ENCODE measurements at places on chromosomes 6 and 20.

- no peak for DNase-seq
Measured at GRCh38 chr6:41471064-41471895, 74.9 kb upstream of the FOXP4 start.

DNA sequence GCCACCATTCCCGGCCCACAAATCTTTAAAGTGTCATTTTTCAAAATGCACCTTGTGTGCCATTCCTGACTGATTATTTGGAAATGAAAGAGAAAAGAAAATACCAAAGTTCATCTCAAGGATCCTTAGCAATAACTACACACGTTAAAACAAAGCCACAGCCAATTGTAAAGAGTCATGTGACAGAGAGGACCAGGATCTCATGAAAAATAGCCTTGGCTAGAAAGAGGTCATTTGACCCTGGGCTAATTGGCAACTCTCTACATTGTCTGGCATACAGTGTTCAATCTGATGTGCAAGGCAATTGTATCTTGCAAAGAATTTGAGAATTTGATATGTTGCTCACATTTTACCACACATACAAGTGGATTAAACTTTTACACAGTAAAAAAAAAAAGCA is 31.6 kb upstream of the HLA-G start:
- DNase-seq, result no peak

DNA sequence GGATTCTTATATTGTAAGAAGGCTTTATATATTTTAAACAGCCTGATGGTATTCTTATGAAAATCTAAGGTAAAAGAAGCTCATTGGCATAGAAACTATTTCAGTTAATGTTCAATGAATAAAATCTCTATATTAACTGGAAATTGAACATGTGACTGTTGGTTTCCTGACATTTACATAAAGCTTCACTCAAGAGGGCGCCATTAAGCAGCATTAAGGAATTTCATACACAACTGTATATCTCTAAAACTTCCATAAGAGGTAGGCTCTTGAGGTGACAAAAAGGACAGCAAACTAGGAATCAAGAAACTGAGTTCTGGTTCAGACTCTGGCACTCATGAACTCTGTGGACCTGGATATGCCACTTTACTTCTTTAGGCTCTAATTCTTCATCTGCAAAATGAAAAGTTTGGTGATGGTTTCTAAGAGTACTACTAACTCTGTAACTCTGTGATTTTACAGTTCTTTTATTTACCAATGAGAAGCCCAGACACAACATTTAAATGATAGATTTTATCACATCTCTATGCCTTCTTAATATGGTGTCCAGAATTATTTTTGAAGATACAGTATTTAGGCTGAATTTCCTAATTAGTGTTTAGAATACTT is 147.5 kb downstream of the FLRT3 start:
- peak; percentile 29 for DNase-seq

DNA sequence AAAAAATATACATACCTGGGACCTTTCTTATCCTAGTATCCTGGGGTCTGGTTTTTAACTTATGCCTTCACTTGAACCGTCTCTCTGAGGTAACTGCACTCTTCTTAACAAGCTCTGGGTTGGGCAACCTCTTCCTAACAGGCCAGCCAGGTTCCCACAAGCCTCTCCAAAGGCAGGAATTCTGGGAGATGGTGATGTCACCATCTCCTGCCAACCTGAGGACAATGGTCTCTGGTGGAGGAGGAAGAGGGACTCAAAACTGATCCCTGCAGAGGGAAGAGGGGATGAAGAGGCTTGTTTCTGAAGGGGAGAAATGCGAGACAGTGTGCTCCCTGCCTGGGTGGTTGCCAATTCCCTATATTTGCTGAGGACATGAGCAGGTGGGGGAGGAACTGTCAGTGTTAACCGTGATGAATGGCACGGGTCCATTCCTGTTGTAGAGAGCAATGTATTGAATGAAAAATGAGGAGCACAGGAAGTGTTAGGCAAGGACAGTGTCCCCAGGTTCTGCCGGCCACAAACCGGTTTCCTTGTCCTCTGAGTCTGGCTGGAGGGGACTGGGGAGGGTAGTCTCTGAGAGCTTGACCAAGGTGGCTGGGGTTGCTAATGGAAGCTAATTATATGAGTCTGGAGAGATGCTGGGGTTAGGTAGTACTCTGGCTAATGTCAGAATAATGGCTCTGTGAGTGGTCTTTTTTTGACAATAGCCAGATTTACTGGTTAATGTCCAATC is 95.5 kb downstream of the KCNB1 start:
- no peak for DNase-seq

GRCh38 chr6:35919085-35919826 is 1.6 kb downstream of the SRPK1 start:
- DNase-seq, result peak; percentile 13

GRCh38 chr20:63117151-63117550 is 98.8 kb downstream of the YTHDF1 start:
- DNase-seq, result no peak

- DNase-seq, result no peak
Measured at GRCh38 chr20:58515233-58516212, at the start of gene APCDD1L. Gene APCDD1L (minus strand): TSS chr20:58515399. CDS start chr20:58514707, 692 bp downstream.

DNA sequence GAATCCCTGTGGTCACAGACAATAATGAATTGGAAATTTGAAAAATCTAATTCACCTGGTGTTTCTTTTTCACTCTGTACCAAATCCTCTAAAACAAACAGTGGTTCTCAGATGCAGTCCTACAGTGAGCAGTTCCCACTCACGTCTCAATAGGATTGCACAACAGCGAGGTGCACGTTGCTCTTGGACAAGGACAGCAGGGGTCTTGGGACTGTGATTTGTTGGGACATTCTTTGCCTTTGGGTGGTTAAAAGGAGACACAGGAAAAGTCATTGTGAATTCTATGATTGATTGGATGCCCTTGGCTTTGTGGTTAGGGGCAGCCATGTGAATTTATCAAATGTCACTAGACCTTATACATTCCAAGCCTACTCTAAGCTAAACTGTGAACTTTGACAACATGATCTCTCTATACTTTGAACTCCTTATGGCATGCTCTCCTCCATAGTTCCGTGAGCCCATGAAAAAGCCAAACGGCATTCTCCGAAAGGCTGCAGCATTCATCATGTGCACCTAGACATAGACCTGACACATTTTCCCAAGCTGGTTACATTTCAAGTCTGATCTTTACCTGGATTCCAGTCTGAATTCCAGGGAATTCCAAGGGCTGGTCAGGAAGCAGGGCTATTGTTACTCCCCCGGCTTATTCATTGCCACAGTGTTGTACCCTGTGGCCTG is 647 bp downstream of the UNC93A start:
- DNase-seq, result no peak

DNA sequence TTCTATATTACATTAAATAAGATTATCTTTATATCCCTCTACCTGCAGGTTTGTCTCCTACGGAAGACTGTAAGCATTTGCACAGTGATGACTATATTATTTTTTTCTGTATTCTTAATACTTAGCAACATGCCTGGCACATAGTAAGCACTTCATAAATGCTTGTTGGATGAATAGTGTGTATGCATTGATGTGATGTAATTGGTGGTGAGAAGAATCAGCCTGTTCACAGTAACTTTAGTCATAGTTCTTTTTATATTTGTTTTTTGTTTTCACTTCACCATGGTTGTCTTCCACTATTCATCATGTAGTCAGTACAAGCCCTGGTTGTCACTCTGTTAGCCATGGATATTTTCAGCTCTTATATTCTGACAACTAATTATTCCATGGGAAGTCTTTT is 184.0 kb upstream of the FLRT3 start:
- no peak for DNase-seq

- no peak for DNase-seq
Measured at GRCh38 chr6:25497383-25498040, 154.5 kb upstream of the SCGN start.

GRCh38 chr6:593139-593906 is 63.6 kb downstream of the HUS1B start:
- peak; percentile 89 for DNase-seq

DNA sequence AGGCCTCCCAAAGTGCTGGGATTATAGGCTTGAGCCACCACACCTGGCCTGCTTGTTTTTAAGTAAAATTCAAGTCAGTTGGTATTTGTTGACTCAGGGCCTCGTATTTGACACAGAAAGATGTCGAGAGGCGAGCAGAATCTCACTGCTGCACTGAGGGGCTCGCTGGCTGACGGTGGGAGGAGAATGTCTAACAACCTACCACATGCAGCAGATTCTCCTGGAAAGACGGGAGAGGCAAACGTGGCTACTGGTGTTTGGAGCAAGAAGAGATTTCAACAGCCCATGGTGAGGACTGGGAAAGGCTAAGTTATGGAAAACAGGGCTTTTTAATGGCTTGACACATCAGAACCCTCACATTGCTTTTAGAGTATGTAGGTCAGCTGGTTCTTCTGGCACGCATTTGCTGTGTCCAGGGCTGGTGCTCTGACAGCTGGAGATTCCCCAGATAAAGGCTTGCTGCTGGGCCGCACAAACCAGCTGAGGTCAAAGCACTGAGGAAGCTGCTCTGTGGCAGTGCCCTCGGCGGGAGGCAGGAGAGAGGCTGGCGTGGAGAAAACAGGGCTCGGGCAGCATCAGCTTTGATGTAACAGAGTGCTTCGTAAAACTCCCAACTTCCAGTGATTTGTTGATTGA is 84.2 kb upstream of the FRMD1 start:
- DNase-seq, result peak; percentile 47

GRCh38 chr20:9374072-9374471 is 140.3 kb upstream of the LAMP5 start:
- DNase-seq, result no peak

GRCh38 chr20:4610871-4611270 is 110.8 kb upstream of the PRND start:
- DNase-seq, result no peak

DNA sequence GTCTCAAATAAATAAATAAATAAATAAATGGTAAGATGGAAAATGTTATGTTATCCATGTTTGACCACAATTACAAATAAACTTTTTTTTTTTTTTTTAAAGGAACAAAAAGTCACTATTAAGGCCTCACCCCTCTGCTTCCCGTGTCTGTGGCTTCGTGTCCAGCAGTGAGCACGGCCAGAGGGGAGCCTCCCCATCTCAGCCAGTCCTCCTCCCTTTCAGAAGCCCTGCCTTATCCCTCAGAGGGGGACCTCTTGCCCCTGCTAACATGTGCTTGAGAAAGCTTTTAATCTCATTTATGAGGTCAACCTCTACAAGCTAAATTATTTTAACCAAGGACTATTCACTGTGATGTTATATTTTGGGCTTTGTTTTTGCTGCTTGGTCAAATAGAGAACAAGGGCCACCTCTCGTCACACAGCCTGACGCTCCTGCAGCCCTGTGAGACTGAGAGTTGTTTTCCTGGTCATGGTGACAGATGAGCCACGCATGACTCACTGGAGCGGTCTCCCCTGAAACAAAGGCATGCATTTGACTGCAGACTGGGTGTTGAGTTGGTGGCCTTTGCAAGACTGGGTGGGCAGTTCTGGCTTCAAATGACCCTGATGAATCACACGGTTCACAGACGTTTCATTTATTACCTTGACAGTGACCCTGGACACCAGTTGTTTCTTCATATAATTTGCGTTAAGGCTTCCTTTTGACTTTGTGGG is 131.8 kb downstream of the TIAM2 start:
- DNase-seq, result no peak

- no peak for DNase-seq
Measured at GRCh38 chr20:57261457-57262251, 4.8 kb downstream of the BMP7 start.

DNA sequence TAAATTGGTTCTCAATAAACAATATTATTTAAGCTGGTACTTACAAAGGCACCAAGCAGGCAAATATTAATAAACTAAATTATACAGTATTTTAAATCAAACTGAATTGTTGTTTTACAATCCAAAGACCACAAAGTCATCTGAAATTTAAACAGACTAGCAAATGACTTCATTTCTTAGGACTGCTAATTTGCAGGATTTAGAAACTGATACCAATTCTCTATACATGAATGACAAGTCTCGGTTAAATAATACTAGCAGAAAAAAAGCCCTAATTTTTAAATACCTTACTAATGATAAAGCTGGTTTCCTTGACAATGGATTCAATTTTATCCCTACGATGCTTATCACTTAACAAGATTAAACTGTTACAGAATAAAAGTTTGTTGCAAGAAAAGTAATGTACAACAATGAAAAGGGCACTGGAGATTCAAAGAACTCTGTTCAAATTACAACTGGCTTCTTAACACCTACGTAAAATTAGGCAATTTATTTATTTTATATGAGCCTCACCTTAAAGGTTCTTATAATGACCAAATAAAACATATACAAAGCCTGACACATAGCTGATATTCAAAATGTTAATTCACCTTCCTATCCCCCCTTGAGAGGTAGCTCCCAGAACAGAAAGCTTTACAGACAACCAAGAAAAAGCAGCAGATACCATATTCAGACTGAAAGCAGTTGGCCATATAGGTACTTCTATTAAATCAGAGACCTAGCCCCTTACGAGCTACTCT is 33.1 kb downstream of the HBS1L start:
- no peak for DNase-seq

- DNase-seq, result no peak
Measured at GRCh38 chr6:154167126-154167525, 128.1 kb downstream of the OPRM1 start.

- DNase-seq, result peak; percentile 8
Measured at GRCh38 chr6:128316258-128316929, 204.0 kb downstream of the PTPRK start.

GRCh38 chr6:112986321-112986720 is 639.2 kb downstream of the RFPL4B start:
- DNase-seq, result no peak

GRCh38 chr20:22768266-22769178 is 184.2 kb upstream of the FOXA2 start:
- no peak for DNase-seq

DNA sequence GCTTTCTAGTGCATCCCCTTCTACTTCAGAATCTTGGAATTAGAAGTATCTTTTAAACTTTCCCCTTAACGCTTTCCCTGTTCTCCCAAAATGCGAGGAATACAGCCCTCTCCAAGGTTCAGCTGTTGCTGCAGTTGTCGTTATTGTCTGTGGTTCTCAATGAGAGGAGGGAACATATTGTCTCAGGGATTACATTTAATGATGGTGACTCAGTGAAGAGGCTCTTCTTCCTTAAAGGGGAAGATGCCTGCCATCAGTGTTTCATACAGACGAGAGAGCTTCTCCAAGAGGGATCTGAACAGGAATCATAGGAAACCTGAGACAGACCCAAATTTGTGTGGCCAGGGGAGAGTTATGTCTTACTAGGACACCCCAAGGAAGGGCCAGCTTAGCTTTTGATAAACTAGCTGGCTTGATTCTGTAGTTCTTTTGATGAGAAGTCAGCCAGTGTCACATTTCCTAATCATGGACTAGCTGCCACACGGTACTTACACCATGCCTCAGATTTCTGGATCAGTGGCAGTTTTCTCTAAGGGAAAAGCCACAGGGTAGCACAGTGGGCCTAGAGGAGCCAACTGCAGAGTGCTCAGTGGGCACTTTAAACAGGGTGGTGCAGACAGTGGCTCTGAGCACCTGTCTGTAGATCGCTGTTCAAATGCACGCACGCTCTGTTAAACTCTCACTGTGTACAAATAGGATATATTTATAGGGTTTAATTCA is 59.7 kb upstream of the TMEM181 start:
- no peak for DNase-seq

- DNase-seq, result peak; percentile 78
Measured at GRCh38 chr6:24966381-24966780, 30.6 kb upstream of the RIPOR2 start.

Measured in brain (organoid and tissue), 16 donors.